NCI-H2081 treated with DMSO at 0.1 percent for 48 hours (cell line): ENCODE measurements at places on chromosomes 1 and 21.

DNA sequence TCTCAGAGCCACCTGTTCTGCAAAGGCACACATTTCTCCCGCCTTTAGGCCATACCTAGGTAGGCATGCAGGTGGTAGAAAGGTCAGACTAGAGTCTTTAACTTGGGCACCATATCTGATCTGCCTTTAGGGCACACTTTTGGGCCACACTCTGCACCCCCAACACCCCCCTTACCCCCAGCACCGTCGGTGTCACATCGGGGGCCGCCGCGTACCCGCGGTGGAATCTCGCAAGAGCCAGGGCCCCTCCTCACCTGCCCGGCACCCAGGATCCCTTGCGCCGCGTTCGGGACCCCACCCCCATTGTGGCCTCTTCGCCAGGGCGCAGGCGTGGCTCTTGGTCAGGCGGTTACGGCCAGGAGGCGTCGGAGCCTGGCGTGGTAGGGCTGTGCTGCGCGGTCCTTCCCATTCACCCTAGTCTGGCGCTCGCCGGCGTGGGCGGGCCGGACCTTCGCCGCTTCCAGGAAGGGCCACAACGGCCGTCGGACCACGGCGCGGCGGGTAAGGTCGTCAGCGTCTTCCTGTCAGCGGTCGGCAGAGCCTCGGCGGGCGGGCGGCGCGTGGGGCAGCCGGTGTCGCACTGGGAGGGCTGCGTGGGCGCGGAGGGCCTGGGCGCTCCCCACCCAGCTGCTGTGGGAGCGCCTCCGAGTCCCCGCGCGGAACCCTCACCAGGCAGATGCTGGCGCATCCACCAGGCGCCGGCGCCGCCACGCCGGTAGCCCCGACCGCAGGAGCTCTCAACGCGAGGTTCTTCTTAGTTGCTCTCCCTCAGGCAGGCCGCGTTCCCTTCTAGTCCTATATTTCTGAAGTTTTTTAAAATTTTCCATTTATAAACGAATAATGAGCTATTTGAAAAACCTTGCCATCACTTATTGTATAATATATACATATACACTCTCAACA, at the start of gene DNAH14:
Gene DNAH14, plus strand, starts transcription at position 341 of the 903 bp plus-strand sequence. CDS start 23,028 bp downstream, outside the sequence.
- DNase-seq = peak; percentile 60

- DNase-seq = no peak
Observed at GRCh38 chr1:46211051-46211450, 7.9 kb downstream of the LURAP1 start.

DNA sequence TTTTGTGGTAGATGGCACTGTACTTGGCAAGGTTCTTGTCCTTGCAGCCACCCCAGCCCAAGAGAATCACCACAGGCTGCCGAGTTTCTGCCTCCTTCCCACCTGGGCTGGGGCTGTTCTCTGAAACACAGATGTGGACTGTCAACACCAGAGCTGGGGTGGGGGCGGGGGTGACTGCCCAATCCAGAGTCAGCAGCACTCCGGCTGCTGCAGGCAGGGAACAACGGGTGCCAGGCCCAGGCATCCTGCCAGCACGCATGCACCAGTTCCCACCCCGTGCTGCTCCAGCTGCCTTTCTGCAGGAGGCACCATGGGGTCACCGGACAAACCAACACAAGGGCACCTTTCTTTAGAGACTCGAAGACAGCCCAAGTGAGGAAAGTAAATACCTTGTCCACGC, 14.1 kb downstream of the TMEM53 start:
- no peak for DNase-seq

GRCh38 chr21:43799301-43799840, 10.0 kb downstream of the RRP1 start:
- no peak for DNase-seq

- DNase-seq = no peak
Observed at GRCh38 chr1:33735624-33736023, 128.3 kb upstream of the HMGB4 start.

DNA sequence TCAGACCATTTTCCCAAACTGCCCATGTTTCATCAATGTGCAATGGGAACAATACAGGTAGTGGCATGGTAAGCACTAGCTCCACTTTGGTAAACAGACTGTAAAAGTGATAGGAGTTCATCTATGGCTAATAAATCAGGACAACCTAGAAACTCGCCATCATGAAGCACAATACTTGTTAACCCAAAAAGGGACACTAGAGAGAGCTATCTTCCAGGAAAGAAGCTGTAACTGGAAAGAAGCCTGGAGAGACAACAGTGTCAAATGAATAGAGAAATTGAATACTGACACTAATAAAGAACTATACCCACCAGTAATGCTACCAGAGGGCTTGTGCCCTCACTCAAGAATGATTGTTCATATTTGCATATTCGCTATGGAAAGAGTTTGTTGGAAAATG, 164.7 kb upstream of the RGS18 start:
- no peak for DNase-seq

- DNase-seq = no peak
Observed at GRCh38 chr1:220367833-220368232, 95.6 kb upstream of the RAB3GAP2 start.

DNA sequence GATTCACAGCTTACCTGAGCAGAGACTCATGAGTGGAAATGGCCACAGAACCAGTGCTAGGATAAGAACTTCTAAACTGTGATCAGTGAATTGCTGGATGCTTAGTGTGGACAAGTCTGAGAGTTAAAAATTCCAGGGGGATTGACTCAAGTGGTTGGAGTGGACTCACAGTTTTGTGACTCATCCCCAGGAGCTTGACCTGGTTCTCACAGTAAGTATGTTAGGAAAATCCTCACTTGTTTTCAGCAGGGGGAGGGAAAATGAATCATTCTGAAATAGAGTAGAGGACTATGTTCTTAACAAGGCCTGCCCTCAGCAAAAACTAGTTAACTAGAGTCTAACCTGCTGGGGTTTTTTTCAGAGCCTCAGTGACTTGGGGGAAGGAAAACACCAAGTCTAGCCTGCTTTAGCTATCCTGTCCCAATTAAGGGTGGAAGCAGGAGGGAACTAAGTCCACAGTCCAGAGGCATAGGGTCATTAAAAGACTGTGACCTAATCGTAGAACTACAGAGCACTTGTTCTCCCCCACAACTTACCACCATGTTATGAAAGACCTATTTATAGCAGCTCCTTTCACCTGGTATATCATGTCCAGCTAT, 6.1 kb upstream of the CDC73 start:
- no peak for DNase-seq

- DNase-seq = no peak
Observed at GRCh38 chr1:230084408-230085177, 17.6 kb downstream of the GALNT2 start.

DNA sequence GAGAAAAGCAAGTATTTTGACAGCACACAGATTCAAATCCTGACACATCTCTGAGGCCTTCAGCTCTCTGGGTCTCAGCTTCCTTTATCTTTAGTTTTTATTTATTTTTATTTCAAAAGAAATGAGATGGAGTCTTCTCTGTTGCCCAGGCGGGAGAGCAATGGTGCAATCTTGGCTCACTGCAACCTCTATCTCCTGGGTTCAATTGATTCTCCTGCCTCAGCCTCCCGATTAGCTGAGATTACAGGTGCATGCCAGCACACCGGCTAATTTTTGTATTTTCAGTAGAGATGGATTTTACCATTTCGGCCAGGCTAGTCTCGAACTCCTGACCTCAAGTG, 19.1 kb upstream of the ATP2B4 start:
- DNase-seq = no peak

GRCh38 chr1:53685272-53686051, 53.5 kb downstream of the GLIS1 start:
- no peak for DNase-seq

DNA sequence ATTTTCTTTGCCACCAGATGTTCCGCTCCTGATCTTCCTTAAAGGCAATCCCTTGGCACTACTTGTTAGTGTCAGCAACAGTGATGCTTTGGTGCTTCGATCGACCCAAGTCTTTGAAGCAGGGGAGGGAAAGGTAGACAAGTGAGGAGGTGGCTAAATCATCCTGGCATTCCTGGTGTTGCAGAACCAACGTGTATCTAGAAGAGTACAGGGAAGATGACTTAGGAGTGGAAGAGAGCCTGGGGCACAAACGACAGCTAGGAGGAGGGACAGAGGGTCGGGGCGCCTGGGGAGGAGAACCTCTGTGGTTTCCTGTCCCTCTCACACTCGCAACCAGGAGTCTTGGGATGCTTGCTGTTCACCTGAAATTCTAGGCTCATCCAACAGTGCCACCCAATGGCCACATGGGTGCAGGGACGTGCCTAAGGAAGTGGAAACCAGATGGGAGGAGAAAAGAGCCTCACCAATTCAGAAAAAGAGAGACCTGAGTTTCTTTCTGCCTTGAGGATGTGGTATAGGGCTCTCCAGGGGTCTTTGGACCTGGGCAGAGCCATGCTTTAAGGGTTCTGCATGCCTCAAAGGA, 9.5 kb upstream of the KCNA2 start:
- DNase-seq = peak; percentile 39

- DNase-seq = no peak
Observed at GRCh38 chr1:30668546-30669327, 54.6 kb downstream of the MATN1 start.

DNA sequence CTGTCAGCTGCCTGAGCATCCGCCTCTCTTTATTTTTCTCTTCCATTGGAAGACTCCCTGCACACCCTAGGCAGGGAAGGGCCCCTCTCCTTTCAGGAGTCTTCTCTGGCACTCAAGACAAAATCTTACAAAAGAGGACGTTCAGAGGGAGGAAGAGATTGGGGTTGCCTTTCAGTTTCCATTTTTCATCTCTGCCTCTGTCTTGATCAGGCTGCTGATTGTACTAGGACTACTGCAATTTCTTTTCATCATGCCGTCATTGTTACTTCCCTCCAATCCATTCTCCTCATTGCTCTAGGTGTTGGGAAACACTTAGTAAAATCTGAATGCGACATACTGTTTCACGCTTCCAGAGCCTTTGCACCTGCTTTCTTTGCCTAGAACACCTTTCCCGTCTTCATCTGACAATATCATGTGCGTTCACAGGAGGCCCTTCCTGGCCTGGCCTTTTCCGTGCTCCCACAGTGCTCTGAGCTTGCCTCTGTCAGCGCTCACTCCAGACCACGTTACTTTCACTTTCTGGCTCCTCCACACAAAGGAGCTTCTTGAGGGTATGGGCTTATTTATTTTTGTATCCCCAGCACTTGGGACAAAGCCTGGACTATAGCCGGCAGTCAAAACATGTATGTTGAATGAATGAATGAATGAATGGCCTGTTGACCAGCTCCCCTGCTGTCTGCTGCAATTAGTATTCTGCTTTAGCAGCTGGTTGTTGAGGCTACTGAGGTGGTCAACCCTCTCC, 10.9 kb downstream of the LRRC71 start:
- DNase-seq = no peak

DNA sequence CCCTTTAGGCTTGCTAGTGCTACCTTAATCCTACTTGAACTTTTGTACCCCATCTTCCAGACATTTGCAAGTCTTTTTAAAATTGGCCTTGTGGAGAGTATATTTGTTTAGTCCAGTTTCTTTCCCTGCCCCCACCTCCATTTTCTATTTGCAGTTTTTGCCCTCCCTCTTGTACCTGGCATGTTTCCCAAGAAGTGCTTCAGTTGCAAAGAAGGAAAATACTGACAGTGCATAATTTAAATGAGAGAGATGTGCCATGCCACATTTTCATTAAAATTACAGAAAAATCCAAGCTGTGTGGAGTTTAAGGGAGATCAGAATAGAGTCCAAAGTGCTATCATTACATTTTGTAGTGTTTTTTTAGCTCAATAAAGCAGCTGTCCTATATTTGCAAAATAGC, 150.0 kb upstream of the ADGRL2 start:
- DNase-seq = no peak

- DNase-seq = no peak
Observed at GRCh38 chr1:224518528-224518927, 83.9 kb upstream of the WDR26 start.

DNA sequence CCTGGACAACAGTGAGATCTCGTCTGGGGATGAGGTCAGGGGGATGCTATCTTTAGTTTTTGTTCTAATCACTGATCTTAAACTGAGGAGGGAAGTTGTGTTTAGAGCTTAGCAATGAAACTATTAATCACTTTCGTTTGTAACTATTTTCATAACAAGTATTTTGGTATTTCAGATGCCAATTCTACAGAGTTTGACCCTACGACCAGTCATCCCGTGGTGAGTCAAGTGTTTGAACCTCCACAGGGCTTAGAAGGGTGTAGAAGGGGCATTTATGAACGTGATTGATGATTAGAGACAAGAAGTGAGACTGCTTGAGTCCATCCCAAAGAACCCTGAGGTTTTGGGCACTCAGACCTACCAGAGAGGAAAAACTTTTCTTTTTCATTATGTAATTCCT, 15.6 kb downstream of the SLFNL1 start:
- DNase-seq = no peak

DNA sequence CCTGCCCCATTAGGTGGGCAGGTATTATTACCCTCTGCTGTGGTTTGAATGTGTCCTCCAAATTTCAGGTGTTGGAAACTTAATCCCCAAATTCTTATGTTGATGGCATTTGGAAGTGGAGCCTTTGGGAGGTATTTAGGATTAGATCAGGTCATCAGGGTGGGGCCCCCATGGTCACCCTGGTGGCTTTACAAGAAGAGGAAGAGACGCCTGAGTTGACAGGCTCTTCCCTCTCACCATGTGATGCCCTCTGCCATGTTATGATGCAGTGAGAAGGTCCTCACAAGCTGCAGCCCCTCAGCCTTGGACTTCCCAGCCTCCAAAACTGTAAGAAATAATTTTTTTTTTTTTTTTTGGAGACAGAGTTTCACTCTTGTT, 8.8 kb upstream of the THEMIS2 start:
- DNase-seq = no peak

- no peak for DNase-seq
Observed at GRCh38 chr1:87331365-87332241, 2.9 kb downstream of the LMO4 start.

DNA sequence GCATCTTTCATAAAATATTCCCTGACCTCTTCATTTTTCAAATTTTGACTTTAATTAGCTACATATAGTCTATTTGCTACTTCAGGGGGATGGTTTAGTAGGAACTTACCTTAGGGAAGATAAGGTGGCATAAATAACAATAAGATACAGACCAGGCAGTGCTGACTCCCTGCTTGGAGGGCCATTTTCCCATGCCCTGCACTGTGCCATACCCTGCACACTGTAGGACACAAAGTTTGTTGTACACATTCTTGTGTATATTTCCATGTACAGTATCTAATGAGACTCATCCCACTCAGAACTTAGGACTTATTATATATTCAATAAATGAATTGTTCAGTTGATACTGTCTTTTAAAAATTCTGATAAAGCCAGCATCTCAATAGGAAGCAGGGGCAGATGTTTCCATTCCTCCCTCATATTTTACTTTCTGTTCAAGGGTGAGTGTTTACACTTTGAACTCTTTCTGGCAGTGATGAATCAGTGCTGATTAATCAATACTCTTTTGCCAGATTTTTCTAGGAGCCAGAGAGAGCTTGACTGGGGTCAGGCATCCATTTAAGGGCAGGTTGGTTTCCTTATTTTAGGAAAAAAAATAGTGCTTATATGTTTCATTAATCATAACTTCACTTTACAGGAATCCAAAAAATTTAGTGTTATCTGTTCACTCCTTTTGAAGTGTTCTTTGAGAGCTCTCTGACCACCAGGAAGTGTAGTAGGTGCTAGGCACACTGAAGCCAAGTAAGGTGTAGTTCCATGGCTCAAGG, 30.6 kb downstream of the MPZL1 start:
- no peak for DNase-seq

- DNase-seq = no peak
Observed at GRCh38 chr1:17566892-17567291, 27.4 kb downstream of the ARHGEF10L start.
